Muscle of leg (tissue), 16 donors: ENCODE measurements at places on chromosomes 7 and 10. TPM values are rescaled to one million over a fixed set of nuclear protein-coding genes. Genes with fewer than 3 reads are reported as not detected.

DNA sequence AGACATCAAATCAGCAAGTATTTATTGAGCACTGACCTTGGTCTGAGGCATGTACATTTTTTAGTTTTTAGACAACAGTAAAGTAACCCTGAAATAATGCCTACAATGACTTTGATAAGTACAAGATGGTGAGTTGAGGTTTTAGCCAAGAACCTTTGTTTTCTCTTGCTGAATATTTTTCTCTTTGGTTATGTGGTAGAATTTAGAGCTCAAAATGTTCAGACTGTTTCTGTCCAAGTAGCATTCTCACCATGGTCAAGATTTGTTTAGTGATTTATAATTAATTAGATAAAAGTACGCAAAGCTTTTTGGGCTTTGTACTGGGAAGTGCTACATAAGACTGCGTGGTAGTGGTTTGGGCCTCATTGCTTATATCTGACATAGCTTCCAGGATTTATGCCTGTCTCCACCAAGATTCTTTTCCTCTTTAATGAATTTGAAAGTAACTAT, 102.4 kb downstream of the KAT6B start:
- no peak overlapping the region for H3K4me3 ChIP-seq
- no peak for DNase-seq
- H3K4me1 ChIP-seq, result peaks cover 25% of the 10 kb centered on the region

The ZNF92 gene
- total RNA-seq, result 8.7 TPM

- H3K4me3 ChIP-seq, result no peak overlapping the region
- no peaks in the 10 kb centered on the region for H3K27me3 ChIP-seq
- peak overlapping the region; percentile 59 for H3K27ac ChIP-seq
- H3K36me3 ChIP-seq, result peaks cover 52% of the 10 kb centered on the region
Observed at GRCh38 chr10:70426823-70427222, 14.7 kb downstream of the NODAL start.

- peak; percentile 67 for DNase-seq
- H3K27me3 ChIP-seq, result no peaks in the 10 kb centered on the region
- no peaks in the 10 kb centered on the region for H3K36me3 ChIP-seq
- H3K4me1 ChIP-seq, result no peaks in the 10 kb centered on the region
- peak overlapping the region; percentile 79 for H3K27ac ChIP-seq
Observed at GRCh38 chr7:84195295-84196060, 889 bp upstream of the SEMA3A start.

DNA sequence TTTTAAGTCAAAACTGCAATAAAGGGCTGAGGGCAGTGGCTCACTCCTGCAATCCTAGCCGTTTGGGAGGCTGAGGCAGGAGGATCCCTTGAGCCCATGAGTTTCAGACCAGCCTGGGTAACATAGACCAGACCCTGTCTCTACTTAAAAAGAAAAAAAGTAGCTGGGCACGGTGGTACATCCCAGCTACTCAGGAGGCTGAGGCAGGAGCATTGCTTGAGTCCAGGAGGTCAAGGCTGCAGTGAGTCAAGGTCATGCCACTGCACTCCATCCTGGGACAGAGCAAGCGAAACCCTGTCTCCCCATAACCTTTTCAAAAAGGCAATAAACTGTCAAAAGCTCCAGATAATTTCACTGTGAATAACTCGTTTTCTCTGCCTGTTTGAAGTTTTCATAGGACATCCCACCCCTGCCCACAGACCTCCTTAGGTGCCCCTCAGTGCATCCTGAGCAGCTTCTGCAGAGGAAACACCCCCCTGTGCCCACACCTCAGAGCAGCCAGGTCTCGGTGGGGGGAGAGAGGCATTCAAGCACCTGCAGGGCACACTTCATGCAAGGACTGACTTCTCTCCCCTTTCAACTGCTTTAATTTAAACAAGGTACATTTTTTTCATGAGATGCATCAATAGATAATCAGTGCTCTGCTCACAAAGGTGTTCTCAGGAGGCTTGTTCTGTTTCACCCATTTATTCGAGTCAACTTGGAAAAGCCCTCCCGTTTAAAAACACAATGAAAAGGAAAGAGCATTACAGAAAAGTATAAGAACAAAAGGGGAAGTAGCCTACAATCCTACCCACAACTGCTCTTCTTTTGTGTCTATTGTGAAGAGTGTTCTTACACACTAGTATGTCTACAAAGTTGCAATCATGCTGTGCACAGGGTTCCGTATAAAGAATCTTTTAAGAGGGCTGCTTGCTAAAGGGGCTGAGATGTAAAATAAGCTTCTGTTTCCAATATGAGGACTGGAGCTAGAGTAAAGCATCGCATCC, 104.9 kb downstream of the KMT2E start:
- no peak overlapping the region for H3K27ac ChIP-seq
- H3K36me3 ChIP-seq, result peaks cover 14% of the 10 kb centered on the region
- no peaks in the 10 kb centered on the region for H3K27me3 ChIP-seq
- DNase-seq, result no peak

DNA sequence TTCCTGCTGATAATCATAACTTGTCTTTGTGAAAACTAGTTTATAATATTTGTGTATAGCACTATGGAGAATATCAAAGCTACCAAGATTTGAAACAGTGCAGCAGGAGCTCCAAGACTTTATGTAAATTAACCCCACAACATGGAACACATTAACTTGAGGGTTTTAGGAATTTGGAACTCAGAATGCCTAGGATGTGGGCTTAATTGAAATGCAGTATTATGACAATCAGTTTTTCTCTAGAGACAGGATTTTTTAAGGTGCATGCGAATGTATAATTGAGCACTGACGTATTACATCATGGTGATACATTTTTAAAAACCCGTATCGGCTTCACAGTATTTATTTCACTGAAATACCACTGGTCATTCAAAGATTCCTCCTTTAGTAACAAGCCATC, 313.1 kb upstream of the DGKB start:
- no peaks in the 10 kb centered on the region for H3K36me3 ChIP-seq
- H3K27ac ChIP-seq, result no peak overlapping the region
- H3K4me1 ChIP-seq, result no peaks in the 10 kb centered on the region
- DNase-seq, result no peak
- no peak overlapping the region for H3K4me3 ChIP-seq

DNA sequence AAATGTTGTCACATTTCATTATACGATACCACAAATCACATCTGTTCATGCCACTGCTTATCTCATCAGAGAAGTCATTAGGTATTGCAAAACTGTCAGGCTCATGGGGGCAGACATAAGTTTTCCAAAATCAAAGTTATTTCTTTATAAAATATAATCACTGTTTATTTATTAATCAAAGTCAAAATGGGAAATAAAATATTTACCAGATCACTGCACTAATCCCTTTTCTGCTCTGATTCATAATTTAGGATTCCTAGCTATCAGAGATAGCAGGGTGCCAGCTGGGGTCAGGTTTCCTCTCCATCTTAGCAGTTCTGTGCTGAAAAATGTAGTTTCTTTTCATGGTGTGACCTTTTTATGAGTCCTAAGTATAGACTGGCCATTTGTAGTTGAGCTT, 117.7 kb upstream of the LANCL2 start:
- H3K4me3 ChIP-seq, result no peak overlapping the region
- no peaks in the 10 kb centered on the region for H3K36me3 ChIP-seq
- H3K27me3 ChIP-seq, result peaks cover 5% of the 10 kb centered on the region
- no peak for DNase-seq
- H3K27ac ChIP-seq, result no peak overlapping the region

DNA sequence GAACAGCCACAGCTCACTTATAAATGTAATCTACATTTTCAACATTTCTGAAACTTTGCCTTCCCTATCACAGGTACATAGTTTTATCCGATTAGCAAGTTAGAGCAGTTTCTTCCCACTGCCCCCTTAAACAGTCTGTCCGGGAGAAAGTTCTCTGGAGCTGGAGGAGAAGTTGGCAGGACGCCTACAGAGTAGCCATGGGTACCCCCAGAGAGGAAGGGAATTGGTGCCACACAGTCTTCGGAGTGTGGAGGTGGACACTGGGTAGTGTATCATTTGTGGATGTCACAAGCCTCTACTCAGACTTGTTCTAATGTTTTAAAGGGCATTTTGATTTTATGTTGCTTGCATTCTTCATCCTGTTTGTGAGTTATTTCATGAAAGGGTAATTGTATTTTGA, 39.0 kb downstream of the TAF3 start:
- H3K4me3 ChIP-seq, result no peak overlapping the region
- no peak overlapping the region for H3K27ac ChIP-seq
- no peaks in the 10 kb centered on the region for H3K27me3 ChIP-seq
- DNase-seq, result no peak
- H3K36me3 ChIP-seq, result no peaks in the 10 kb centered on the region
- H3K4me1 ChIP-seq, result no peaks in the 10 kb centered on the region

- peaks cover 2% of the 10 kb centered on the region for H3K4me1 ChIP-seq
- no peak overlapping the region for H3K27ac ChIP-seq
Observed at GRCh38 chr7:69635555-69636185, 37.4 kb downstream of the AUTS2 start.

DNA sequence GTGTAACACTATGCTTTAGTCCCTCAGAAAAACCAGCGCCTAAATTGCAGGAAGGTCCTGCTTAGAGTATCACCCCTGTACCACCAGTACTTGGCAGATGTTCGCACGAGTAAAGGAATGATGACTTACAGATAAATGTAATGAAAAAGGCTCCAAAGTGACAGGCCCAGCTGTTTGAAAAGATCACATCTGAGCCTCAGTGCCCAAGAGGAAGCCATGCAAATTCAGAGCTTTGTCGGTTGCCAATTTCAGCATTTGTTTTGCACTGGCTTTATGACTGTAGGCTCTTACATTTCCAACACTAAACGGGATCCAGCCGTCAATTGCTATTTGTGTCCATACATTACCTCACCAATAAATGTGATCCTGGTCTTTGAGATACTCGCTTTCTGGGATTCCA, 60.6 kb upstream of the GAD2 start:
- no peak overlapping the region for H3K4me3 ChIP-seq
- no peaks in the 10 kb centered on the region for H3K4me1 ChIP-seq
- peak; percentile 69 for DNase-seq

DNA sequence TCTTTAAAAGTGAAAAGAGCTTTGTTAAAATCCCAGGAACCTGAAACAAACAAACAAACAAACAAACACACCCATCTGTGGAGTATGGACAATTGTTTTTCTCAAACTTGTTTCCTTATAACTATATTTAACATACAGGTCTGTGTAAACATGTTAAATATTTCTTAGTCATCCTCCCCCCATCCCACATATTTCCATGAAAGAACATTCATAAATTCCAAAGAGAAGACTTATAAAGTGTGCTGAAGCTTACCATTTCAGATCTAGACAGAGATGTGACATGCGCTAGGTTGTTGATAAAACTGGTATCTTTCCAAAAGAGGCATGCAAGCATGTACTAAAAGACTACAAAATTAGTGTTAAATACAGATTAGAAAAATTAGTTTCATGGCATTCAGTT, 6.5 kb downstream of the FKBP14 start:
- peaks cover 18% of the 10 kb centered on the region for H3K36me3 ChIP-seq
- no peak overlapping the region for H3K27ac ChIP-seq
- no peak overlapping the region for H3K4me3 ChIP-seq
- H3K27me3 ChIP-seq, result no peaks in the 10 kb centered on the region
- no peaks in the 10 kb centered on the region for H3K4me1 ChIP-seq
- no peak for DNase-seq

GRCh38 chr7:80134536-80135308, at the start of gene GNAI1:
Gene GNAI1, plus strand, starts transcription at chr7:80134831. Its CDS starts 330 bp downstream, at chr7:80135161.
- peak; percentile 86 for DNase-seq
- H3K4me3 ChIP-seq, result peak within 1 kb of the TSS; percentile 86
- H3K36me3 ChIP-seq, result no peaks in the 10 kb centered on the region

The TCERG1L gene
- total RNA-seq, result 0.04 TPM

The PLPP4 gene
- 0.62 TPM for total RNA-seq

The ARHGAP22 gene
- 1.2 TPM for total RNA-seq

- H3K27me3 ChIP-seq, result no peaks in the 10 kb centered on the region
- no peaks in the 10 kb centered on the region for H3K36me3 ChIP-seq
- no peak overlapping the region for H3K4me3 ChIP-seq
- H3K27ac ChIP-seq, result no peak overlapping the region
- DNase-seq, result no peak
Observed at GRCh38 chr7:106569500-106569929, 91.4 kb downstream of the CCDC71L start.
